ENCODE measurements at places on chromosomes 5 and 9. TPM values are rescaled to one million over a fixed set of nuclear protein-coding genes. Genes with fewer than 3 reads are reported as not detected.

PTGES gene
- polyA plus RNA-seq: 0.89 TPM

DNA sequence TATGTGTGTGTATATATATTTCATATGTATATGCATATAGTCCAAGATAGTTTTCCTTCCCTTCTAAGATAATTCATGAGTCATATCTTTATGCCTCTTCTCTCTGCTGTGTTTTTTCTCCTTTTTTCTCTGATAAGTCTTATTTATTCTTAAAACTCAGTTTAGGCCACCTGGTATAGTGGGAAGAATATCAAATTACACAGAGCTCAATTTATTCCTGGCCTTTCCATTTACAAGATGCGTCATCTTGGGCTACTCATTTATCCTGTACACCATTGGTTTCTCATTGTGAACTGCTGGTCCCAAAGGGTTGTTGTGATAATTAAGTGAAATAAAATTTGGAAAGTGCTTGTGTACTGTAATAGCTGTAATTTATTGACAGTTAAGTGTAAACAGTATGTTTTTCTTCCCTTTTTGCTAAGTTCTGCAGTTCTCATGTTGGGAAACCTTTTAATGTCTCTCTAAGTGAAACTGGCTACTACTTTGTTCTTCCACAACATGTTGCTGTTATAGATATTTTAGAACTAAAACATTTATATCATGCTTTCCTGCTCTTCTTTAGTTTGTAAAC lies 19.4 kb downstream of the CCDC171 start:
- H3K4me3 ChIP-seq: no peak overlapping the region
- no peak overlapping the region for H3K27ac ChIP-seq
- no peaks in the 10 kb centered on the region for H3K36me3 ChIP-seq
- no peaks in the 10 kb centered on the region for H3K4me1 ChIP-seq

LHX6 gene
- polyA plus RNA-seq: not detected

GRCh38 chr9:88388886-88389605 lies 802 bp downstream of the SPIN1 start:
- peak overlapping the region; percentile 74 for H3K27ac ChIP-seq
- peak overlapping the region; percentile 86 for H3K4me3 ChIP-seq
- H3K36me3 ChIP-seq: no peaks in the 10 kb centered on the region
- peaks cover 30% of the 10 kb centered on the region for H3K4me1 ChIP-seq
- H3K27me3 ChIP-seq: no peaks in the 10 kb centered on the region
- peak; percentile 67 for DNase-seq

- H3K27ac ChIP-seq: no peak overlapping the region
- H3K27me3 ChIP-seq: no peaks in the 10 kb centered on the region
- H3K4me3 ChIP-seq: no peak overlapping the region
These were observed 22.4 kb downstream of the TNFAIP8 start for GRCh38 chr5:119378075-119378700.

GRCh38 chr5:101364469-101364868 lies 461.4 kb upstream of the ST8SIA4 start:
- no peaks in the 10 kb centered on the region for H3K4me1 ChIP-seq
- DNase-seq: no peak
- no peak overlapping the region for H3K27ac ChIP-seq
- H3K36me3 ChIP-seq: no peaks in the 10 kb centered on the region
- no peaks in the 10 kb centered on the region for H3K27me3 ChIP-seq

GRCh38 chr5:123500471-123500870 lies 11.5 kb upstream of the CSNK1G3 start:
- H3K27me3 ChIP-seq: no peaks in the 10 kb centered on the region
- no peak overlapping the region for H3K27ac ChIP-seq
- no peaks in the 10 kb centered on the region for H3K4me1 ChIP-seq
- no peak overlapping the region for H3K4me3 ChIP-seq

DNA sequence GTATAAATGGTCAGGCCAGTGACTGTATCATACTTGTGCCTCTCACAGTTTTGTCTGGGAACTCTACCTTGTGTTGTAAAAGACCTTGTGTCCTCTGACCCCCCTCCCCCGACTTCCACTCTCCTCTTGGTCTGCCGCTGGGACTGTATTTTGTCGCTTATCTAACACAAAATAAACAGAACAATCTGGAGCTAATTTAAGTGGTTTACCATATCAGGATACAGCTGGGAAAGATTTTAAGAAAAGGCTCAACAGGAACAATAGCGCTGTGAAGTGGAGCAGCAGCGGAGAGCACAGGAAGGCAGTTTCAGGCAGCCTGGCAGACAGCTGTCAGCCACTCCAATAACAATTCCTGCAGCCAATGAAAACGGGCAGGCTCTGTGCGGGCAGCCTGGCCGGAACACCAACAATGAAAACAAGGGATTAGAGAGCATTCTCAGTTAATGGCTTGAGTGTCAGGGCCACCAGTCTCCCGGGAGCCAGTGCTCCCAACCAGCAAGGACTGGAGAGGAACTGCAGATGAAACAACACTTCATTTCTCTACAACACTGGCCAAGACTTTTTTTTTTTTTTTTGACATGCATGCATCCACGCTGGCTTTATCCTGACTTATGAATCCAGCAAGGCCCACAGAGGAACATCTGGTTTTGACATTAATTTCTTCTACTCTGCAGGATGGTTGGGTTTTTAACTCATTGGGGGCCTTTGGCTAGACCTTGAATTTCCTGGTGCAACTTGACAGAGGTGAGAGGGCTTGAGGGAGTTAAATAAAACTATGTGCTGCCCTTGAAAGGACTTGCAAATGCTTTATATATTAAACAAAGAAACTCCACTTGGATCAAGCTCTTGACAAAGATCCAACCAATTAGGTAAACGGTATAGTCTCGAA lies 76.7 kb downstream of the ARSB start:
- H3K36me3 ChIP-seq: no peaks in the 10 kb centered on the region
- H3K27ac ChIP-seq: no peak overlapping the region
- H3K4me1 ChIP-seq: peaks cover 36% of the 10 kb centered on the region

DNA sequence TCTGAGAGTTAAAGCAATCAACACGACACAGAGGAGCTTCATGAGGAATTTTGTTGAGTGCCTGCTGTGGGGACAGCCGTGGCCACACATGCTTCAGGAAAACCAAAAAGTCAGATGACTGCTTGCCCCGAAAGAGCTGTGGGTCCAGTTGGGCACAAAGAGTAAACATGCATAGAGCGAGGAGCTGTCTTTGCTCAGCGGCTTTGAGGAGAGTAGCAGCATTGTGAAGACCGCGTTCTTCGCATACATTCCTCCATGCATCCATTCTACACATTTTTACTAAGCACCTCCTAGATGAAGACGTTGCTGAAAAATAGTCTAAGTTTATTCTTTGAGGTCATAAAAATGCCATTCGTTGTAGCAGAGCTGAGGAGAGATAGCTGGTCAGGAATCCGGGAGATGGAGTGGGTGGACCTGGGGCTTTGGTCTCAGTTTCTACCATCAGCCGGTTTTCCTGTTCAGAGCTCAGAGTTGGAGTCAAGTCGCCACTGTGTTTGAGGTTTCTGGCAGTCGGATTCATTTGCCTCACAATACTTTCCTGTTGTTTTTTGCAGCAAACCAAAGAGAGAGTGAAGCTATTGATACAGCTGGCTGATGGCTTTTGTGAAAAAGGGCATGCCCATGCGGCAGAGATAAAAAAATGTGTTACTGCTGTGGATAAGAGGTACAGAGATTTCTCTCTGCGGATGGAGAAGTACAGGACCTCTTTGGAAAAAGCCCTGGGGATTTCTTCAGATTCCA lies 194.5 kb upstream of the OTULINL start:
- no peak for DNase-seq
- no peak overlapping the region for H3K4me3 ChIP-seq
- H3K27me3 ChIP-seq: no peaks in the 10 kb centered on the region

DNA sequence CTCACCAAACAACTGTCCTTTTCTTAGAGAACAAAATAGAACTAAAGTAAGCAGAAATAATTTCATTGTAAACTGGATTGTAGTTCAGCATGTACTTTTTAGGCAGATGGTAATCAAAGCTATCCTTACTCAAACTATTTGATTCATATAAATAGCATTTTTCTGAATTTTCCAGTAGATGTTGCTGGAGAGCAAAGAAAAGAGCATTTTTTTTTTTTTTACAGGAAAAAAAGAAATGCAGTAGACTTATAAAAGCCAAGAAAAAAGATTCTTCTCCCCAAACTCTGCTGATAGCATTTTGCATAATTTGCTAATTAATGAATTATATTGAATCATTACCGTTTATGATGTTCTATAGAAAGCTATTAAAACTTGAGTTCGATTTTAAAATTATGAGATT lies 715.3 kb upstream of the WWC1 start:
- H3K36me3 ChIP-seq: no peaks in the 10 kb centered on the region
- H3K27ac ChIP-seq: no peak overlapping the region
- H3K4me1 ChIP-seq: no peaks in the 10 kb centered on the region
- no peak for DNase-seq
- H3K4me3 ChIP-seq: no peak overlapping the region
- H3K27me3 ChIP-seq: peaks cover 33% of the 10 kb centered on the region
